A549 treated with Mapracorat at 1 μM for 4 hours (cell line): ENCODE measurements at places on chromosomes 7 and 10. TPM values are rescaled to one million over a fixed set of nuclear protein-coding genes. Genes with fewer than 3 reads are reported as not detected.

PLEKHS1 gene
- 0.04 to 0.06 TPM (median 0.05 TPM) in 3 of 5 replicates, not detected in the others for total RNA-seq

ADAM22 gene
- 0.11 to 0.61 TPM (median 0.34 TPM) in 5 replicates for total RNA-seq

KCNH2 gene
- 1.6 to 2.2 TPM (median 2.0 TPM) in 5 replicates for total RNA-seq

RARRES2 gene
- total RNA-seq: not detected in 5 replicates

NPSR1 gene
- not detected in 5 replicates for total RNA-seq

OPN1SW gene
- not detected in 5 replicates for total RNA-seq
